NCI-H510A (cell line): ENCODE measurements at places on chromosomes 5 and 9.

DNA sequence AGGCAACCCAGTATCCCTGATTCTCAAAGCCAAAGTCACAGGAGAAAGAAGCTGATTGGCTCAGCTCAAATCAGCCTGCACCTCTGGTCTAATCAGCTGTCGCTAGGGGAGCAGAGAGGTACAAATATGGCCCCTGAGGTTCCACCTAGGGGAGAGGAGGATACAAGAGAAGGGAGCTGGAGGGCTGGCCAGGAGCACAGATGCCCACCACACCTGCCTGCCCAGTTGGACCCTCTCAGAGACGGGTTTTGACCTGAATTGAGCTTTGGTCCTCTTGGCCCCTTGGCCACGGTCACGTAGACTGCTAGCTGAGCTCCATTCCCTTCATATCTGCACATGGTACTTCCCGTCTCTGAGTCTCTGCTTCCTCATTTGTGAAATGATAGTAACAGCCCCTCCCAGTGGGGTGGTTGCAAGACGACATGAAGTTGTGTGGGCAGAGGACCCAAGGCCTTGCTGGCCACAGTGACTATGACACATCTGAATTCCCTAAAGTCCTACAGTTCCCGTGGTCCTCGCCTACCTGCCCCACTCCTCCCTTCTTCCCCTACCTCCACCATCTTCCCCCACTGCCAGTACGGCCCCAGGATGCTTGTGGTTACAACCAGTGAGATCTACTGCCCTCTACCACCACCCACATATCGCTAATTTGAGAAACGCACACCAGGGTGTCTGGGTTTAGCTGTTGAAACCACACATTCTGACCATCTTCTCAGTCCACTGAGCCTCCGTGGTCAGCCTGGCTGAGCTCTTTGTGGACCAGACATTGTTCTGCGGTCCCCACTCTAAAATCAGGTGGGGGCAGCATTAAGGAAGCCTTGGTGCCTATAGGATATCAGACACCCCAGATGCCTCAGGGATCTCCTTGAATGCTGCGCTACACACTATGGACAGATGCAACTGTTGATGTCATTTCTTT is 60.3 kb upstream of the NEK6 start:
- DNase-seq, result no peak

DNA sequence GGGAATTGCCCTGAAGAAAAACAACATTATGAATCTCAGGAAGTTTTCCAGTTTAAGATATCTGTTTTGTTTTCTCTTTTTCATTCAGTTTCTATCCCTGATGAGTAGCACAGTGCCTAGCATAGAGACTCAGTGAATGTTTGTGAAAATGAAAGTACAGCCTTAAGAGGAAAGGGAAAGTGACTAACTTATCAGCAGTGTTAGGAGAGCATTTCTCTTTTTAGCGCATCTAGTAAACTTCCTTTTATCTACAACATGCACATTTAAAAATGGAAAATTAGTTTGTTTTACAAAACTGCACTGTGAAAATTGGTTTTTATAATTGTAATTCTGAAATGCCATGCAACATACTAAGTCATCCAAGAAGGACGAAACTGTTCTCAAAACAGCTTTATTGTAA is 110.8 kb downstream of the SMARCA2 start:
- no peak for DNase-seq

DNA sequence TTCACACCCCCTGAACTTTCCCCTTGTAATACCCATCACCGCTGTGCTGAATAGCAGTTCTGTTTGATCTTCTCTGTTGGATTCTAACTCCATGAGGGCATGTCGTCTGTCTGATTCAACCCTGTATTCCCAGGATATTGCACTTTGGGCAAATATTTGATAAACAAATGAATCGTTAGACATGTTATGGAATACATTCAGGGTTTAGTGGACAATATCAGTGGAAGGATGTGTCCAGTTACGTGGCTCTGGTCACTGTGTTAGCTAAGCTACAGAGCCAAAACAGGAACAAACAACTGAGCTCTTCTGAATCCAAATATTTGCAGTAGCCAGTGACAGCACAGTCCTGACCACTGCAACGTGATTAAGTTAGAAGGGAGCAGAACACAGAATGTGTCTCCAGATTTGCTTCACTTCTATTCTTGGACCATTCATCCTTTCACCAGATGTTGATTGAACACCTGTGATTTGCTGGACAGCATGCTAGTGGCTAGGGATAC is 13.2 kb downstream of the ANGPTL2 start:
- no peak for DNase-seq

DNA sequence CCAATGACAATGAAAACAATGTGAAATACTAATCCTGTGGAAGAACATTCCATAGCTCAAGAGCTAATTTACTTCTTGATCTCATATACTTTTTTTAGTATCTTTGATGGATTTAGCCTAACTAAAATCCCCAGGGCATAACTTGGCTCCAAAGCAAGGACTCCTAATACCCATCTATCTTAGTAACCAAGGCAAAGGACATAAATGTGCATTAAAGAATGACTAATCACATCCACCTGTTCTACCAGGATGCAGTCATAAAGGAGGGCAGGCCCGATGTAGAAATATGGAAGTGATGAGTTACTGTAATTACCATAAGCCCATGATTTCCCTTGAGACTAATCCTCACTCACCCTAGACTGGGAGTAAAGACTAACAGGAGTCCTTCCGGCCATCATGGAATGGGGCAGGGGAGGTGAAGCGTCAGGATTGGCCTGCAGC is 56.9 kb downstream of the KIF24 start:
- no peak for DNase-seq

- no peak for DNase-seq
Measured at GRCh38 chr5:139046551-139046950, 151.6 kb downstream of the SIL1 start.

DNA sequence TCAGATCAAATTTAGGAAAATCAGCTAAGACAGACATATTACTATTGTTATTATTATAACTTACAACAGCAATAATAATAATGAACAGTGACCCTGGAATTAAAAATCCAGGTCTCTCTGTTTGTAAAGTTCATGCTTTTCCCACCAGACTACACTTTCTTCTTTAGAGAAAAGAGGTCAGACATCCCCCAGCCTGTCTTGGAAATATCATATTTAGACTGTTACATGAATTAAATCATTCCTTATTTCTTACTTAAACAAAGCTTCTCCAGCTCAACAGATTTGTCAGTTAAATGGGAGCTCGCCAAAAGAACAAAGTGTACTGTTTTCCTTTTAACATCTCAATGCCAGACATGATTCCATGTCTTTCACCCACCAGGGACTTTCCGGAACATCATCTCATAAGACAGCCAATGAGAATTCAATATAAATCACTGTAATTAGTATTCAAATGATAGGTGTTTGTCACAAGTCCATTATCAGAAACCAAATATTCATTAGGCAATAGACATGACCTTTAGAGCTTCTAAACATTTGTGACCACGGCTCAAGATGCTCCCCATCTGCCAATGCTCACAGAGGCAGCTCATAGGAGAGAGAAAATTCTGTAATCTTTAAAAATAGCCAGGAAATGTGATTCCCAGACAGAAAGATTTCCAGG is 351.9 kb downstream of the ENC1 start:
- DNase-seq, result no peak

DNA sequence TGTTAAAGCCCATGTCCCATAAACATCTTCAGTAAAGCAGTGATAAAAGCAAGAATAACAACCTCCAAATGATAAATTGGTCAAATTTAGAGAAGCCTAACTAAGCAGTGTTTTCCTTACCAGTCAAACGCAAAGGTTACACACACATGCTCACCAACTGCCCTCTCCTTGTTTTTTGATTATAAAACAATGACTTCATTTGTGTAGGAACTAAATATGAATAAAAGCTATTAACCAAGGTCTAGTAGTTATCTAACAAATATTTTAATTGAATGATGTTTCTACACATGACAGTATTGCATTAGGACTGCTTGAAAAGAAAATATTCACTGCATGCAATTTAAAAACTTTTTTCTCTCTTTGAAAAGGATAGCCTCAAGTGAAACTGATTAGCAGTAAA is 36.7 kb downstream of the PCA3 start:
- no peak for DNase-seq

- no peak for DNase-seq
Measured at GRCh38 chr9:123735376-123735775, 194.6 kb downstream of the DENND1A start.

DNA sequence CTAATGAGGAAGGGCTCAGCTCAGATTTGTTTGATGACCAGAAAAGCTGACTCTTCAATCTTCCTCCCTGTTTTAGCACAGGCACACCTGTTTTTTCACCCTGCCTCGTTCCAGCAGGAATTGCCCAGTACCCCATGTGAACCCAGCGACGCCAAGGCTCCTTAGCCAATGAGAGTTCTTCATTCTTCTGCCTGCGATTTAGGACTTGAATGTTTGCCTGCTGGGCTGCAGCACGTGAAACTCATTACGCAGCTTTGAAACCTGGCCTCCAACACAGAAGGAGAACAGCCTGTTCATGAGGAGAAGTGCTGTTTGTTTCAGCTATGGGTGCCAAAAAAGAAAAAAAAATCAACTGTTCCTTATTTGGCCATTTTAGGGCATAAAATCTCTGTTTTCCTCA is 315.5 kb downstream of the TRPM3 start:
- DNase-seq, result no peak

DNA sequence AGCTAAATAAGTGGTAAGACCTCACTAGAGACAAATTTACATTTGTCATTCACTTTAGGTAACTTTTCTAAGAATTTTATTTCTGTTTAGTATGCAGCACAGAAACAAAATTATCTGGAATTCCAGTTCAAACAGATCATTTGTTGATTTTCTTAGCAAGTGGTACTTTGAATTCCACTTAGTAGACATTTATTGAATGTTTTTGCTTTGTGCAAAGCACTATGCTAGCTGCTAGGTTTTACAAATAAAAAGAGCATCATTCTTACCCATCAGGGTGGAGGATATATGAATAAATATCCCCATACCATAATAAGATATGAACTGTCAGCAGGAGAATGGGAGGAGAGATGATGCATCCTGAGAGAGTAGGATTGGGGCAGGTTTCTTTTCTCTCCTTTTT is 35.4 kb downstream of the GNG10 start:
- no peak for DNase-seq

DNA sequence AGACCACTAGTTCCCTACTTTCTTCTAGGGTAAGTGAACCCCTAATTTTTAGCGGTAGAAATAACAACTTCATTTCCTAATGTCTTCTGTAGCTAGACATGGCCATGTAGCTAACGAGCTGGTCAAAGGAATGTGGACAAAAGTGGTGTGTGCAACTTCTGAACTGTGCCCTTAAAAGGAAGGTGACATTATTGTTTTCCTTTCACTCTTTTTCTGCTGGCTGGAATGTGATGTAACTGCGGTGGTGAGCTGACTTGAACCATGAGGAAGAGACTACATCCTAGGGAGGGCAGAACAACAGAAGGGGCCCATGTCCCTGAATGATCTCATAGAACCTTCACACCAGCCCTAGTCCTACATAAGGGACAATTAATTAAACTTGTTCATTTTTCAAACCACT is 1.3 kb upstream of the SNX2 start:
- DNase-seq, result no peak

DNA sequence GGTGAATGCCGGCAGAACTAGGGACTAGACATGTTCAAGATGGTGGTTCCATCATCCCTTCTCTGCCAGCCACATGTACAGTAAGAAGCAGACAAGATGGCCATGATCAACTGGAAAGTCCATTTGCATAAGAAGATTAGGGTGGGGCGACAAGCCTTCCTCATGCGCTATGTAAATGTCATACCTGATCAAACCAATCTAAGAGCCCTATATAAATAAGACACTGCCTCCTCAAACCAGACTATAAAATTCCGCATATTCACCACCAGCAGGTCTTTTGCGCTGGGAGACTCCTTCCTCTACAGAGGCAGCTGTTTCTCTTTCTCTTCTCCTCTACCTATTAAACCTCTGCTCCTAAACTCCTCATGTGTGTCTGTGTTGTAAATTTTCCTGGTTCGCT is 53.8 kb downstream of the TIMD4 start:
- no peak for DNase-seq

DNA sequence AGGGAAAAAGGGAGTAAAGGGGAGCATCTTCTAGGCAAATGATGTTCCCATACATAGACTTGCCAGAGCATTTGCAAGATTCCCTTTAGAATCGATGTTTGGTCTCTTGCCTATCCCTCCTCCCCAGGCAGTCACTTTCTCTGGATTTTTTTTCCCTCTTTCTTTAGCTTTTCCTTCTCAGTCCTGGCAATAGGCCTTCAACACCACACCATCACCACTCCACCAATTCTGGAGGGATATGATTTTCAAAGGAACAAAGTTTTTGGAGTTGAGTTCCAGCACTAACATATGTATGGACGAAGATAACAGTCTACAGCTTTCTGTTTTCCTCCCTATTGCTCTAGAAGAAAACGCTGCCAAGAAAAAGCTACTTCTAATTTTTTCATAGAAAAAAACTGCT is 377.4 kb downstream of the PDE4D start:
- no peak for DNase-seq

DNA sequence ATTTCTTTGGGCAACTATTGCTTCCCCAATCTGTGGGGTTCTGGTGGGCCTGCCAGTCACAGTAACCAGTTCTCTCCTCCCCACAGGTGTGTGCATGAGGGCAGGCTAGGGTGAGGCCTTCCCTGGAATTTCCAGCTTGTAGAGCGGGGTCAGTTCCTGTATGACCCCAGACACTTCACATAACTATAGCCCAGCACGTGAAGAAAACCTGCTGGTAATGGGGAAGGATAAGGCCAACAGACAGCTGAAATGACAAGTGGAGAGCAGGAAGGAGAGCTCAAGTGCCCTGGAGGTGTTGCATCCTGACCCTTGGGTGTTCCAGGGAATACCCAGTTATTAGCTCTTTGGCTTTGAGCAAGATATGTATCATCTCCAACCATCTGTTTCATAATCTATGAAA is 142.2 kb downstream of the CDC42SE2 start:
- no peak for DNase-seq

- no peak for DNase-seq
Measured at GRCh38 chr9:132982458-132982857, 4.0 kb downstream of the GFI1B start.

DNA sequence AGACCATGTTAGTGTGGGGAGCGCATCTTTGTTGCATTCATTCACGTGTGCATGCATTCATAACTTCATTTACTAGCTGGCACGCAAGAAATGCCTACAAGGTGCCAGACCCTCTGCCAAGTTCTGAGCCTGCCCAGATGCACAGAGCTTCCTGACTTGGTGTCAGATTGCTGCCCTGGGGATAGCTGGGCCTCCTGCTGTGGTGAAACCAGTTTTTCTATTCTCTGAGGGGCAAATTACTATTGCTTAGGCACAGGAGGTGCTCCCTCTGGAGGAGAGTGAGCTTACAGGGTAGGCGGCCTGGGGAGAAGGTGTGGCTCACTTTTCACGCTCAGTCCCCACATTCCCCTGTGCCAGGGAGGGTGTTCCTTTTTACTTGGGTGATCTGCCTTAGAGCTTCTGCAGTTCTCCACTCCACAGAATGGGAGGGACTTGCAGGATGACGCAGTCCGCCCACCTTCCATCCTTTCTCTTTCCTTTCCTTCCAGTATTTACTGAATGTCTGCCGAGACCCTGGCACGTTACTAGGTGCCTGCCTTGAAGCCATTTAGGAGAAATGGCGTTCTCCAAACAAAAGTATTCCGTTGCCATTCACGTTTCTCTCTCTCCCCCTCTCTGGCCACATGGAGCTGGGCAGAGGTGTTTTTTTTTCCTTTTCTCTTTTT is 27.9 kb upstream of the CTNNA1 start:
- DNase-seq, result peak; percentile 85
